ENCODE measurements at places on chromosomes 5 and 9.

DNA sequence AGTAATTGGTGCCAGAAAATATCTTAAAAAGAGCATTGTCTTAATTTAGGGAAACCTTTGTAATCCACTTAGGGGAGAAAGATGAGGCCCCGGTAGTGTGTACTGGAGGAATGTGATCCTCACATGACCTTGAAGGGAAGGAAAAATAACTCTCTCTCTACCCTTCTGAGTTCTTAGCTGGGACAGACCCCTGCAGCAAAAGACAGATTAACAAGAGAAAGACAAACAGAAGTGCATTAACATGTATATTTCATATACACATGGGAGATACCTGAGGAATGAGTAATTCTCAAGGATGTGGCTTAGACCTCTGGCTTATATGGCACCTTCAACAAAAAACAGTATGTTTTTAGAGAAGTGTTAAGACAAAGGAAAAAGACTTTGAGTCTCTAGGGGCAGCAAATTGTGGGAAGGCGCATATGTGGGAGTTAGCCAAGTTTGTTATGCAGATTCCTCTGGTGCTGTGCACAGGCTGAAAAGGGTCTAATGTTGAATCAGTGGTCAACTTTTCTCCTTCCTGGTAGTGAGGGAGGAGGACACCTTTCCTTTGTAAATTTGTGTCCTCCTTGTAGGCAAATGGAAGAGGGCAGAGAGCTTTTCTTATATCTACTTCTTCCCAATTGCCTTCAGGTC lies 138.8 kb downstream of the LRRC70 start:
- no peak for DNase-seq

- no peak for DNase-seq
These were observed 58.2 kb downstream of the CCNH start for GRCh38 chr5:87354496-87354895.

DNA sequence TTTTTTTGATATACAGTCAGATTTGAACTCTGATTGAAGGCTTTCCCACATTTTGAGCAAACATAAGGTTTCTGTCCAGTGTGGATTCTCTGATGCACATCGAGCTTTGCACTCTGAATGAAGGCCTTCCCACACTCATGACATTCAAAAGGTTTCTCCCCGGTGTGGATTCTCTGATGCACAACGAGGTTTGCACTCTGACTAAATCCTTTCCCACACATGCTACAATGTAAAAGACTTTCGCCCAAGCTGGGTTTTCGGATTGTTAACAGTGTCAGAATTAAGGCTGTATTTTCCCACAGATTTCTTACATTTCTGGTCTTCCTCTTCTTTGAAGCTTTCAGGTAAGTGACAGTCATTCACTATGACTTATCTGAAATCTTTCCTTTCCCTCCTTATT lies 44.3 kb downstream of the GHR start:
- no peak for DNase-seq

GRCh38 chr5:124872615-124873014 lies 126.2 kb upstream of the ZNF608 start:
- no peak for DNase-seq

GRCh38 chr5:179679014-179679674 lies 1.7 kb downstream of the CBY3 start:
- no peak for DNase-seq

DNA sequence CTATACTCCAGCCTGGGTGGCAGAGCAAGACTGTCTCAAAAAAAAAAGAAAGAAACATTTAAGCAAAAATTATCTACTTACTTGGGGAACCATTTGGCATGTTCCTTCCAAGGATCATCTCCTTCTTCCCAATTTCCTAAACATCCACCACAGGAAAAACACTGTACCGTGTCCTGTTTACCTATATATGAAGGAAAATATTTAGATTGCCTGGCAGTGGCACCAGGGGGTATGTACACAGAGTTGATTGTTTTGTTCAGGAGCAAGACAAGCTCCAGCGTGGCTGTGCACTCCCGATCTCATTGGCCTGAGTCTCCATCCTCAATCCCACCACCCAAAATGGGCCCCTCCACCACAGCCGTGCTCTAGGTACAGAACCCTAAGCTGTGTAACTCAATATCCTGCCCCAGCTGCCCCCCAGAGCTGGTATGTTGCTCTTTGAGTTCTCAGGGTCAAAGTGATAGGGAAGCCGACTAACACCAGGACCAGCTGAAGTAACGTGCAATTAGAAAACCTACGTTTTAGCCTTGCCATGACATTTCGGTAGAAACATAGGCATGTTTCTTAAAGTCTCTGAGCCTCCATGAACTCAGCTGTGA lies 13.8 kb downstream of the NAIP start:
- no peak for DNase-seq

- DNase-seq, result no peak
These were observed 125.9 kb upstream of the MYO10 start for GRCh38 chr5:17061973-17062470.

DNA sequence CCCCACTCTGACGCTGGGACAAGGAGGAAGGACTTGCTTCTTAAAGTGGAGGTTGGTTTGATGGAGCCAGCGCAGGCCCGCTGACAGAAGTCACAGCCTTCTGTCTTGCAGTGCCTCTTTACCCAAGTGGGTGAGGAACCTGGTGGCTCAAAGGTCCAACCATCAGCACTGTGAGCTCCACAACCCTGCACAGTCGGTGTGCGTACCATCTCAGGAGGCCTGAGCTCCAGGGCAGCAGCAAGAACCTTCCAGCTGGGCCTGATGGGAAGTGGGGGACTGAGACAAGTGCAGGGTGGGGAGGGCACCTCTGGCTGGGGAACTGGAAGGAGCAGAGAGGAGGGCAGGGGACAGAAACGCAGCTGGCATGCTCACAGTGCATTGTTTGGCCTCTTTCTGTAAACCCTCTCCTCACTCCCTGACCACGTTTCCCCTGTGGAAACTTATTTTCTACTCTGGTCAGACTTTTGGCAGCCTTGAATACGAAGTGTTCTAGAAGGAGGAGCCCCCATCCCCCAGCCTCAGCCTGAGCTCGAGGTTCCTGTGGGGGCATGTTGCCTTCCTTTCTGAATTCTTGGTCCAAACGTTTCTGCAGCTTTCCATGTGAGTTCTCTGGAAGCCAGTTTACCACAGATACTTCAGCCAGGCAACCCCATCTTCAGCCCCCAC lies 178.5 kb upstream of the PITX1 start:
- no peak for DNase-seq

- no peak for DNase-seq
These were observed 20.8 kb upstream of the CKMT2 start for GRCh38 chr5:81212211-81212751.

DNA sequence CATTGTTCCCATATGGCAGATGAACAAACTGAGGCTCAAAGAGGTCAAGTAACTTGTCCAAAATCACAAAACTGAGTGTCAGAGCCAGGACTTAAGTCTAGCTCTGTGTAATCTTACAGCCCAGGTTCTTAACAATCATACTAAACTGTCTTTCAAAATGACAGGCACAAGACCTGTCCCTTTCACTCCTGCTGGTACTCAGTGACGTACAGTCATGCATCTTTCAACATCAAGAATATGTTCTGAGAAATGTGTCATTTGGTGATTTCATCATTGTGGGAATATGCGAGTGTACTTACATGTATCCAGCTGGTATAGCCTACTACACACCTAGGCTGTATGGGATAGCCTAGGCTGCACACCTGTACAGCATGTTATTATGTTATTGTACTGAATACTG lies 646.8 kb upstream of the WWC1 start:
- no peak for DNase-seq

DNA sequence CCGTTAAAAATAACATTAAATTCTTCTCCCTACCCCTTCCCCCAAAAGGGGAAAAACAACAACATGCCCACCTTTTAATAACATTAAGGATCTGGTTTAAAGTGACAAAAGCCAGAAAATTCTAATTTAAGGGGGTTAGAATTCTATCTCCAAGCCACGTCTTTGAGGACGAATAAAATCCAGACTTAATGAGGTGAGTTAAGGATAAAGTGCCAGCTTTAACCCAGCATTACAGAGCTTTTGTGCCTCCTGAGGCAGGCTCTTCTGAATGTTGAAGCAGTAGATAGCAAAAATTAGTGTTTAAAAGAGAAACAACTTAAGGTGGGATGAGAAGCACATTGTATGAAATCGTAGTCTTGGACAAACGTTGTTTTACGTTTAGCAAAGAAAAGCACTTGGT lies 329.0 kb upstream of the MPDZ start:
- DNase-seq, result no peak

DNA sequence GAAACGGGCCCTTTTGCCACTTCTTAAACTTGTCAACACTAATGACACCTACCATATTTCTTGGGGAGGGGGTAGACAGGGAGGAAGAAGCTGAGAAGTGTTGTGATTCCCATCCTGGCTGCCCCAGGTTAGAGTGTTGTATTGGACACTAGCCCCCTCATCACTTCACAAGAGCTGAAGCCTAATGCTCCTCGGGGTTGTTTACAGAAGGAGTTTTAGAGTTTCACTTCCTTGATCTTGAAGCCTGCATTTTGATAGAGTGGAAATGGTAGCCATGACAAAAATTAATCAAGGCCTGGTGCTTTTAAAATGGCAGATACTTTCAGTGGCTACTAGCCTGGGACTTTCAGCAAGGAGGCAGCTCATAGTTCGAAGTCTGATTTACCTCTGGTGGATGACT lies 11.0 kb upstream of the FAM120AOS start:
- DNase-seq, result no peak

GRCh38 chr5:29983528-29984155 lies 1209.8 kb upstream of the CDH6 start:
- no peak for DNase-seq

DNA sequence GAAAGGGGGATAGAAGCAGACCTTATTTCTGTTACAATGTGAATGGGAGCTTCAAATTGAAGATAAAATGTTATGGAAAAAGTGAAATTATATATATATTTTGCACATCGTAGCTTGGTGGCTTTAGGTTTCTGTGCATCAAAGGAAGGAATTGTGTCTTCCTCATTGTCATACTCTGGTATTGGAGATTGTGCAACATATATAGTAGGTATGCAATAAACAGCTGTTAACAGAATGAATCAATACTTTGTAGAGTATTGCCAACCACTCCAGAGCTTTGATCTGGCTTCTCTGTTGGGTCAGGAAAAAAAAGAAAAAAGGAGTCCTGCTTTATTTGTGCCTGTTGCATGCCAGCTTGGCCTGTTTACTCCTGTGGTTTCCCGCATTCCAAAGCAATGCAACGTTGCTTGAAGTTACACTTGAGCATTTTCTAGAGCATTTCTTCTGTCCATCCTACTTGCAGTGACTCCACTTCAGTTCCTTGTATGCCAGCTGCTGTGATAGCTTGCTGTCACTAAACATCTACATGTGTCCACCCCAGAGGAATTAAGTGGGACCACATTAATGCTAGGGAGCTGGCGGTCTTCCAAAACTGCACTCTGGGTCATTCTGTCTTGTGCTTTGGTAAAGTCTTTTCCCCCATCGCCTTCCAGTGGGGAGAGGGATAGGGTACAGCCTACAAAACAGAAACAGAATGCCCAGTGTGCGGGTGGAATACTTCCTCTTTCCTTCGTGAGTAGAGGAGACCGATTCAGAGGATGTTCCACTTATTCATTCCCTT lies 62.0 kb upstream of the MEF2C start:
- DNase-seq, result no peak

GRCh38 chr5:21140987-21141386 lies 1153.0 kb upstream of the CDH18 start:
- no peak for DNase-seq

GRCh38 chr9:78614892-78615291 lies 318.0 kb downstream of the PSAT1 start:
- no peak for DNase-seq

DNA sequence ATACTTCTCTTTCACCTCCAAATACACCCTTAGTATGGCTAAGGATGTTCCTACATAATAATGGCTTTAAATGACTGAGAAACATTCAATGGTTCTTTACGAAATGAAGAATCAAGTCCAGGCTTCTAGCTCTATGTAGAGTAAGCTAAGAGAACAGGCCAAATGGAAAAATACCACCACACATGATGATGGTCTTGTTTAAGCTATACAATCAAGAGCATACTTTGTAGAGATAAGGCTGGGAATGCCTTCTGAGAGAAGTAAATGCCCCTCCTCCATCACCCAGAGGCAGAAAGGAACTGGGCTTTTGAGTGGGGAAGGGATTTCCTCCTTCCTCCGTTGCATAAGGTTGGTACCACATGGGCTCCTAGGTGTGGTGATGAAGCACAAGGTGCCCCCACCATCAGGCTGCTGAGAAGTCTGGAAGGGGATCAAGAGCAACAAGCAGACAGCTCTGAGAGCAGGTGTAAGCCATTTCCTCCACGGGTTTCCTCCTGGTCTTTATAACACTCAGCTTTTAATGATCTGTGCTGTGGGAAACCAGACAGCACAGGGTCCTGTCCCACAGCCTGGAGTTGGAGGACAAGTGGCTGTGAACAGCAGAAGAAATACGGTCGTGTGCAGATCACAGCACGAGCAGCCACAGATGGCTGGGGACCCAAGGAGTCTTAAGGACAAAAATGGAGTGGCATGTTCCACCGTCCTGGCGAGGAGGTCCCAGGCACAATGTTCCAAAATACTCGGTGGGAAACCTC lies 396.9 kb downstream of the CTNND2 start:
- DNase-seq, result no peak

GRCh38 chr5:66789434-66789833 lies 193.2 kb downstream of the MAST4 start:
- DNase-seq, result no peak

DNA sequence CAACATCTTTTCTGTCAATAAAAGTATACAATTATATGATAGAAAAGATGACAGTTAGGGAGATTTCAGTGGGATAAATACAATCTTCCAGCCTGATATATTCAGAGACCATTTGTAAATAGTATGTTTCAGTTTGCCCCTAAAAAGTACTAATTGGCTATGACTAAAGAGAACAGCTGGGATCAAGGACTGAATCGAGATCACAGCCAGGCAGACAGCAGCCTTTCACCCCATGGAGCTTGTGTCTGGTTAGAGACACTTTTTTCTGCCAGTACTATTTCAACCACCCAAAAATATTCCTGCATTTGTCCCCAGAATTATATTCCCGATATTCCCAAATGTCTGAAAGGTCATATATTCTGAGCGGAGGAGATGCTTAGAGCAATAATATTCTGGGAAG lies 577.3 kb upstream of the TLE4 start:
- DNase-seq, result no peak

DNA sequence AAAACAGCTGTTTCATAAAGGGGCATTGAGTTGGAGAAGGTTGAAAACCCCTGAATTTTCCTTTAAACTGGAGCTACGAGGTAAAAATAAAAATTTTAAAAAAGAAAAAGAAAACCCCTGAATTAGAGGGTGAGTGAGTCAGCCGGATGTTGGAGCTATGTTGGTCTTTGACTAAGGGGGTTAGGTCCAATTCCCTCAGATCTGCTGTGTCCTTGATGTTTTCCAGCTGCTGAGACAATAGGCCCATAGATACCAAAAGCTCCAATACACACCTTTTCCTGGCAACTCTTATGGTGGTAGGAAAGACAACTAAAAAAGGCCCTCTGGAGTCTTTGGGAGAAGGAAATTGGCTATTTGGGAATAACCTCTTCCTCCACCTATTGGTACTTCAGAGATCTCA lies 79.4 kb upstream of the SAP30L start:
- DNase-seq, result no peak

DNA sequence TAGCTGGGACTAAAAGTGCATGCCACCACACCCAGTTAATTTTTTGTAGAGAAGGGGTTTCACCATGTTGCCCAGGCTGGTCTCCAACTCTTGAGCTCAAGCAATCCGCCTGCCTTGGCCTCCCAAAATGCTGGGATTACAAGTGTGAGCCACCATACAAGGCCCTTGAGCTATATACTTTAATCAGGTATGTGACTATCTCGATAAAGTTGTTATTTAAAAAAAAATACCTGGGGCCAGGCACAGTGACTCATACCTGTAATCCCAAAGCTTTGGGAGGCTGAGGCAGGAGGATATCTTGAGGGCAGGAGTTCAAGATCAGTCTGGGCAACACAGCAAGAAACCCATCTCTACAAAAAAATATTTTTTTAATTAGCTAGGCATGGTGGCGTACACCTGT lies 19.2 kb downstream of the RNF145 start:
- DNase-seq, result no peak
